ENCODE measurements at places on chromosomes 6 and 20.
A peak's percentile ranks its signal among the peaks of the same experiment; 100 is the strongest.

GRCh38 chr20:58833921-58834320 lies 16.8 kb downstream of the GNAS-AS1 start:
- DNase-seq: no peak

- DNase-seq: no peak
These were observed 166.0 kb downstream of the RFPL4B start for GRCh38 chr6:112513175-112513574.

- DNase-seq: no peak
These were observed 370.2 kb upstream of the EPHA7 start for GRCh38 chr6:93789532-93789931.

GRCh38 chr20:63118303-63119120 lies 97.4 kb downstream of the YTHDF1 start:
- no peak for DNase-seq

DNA sequence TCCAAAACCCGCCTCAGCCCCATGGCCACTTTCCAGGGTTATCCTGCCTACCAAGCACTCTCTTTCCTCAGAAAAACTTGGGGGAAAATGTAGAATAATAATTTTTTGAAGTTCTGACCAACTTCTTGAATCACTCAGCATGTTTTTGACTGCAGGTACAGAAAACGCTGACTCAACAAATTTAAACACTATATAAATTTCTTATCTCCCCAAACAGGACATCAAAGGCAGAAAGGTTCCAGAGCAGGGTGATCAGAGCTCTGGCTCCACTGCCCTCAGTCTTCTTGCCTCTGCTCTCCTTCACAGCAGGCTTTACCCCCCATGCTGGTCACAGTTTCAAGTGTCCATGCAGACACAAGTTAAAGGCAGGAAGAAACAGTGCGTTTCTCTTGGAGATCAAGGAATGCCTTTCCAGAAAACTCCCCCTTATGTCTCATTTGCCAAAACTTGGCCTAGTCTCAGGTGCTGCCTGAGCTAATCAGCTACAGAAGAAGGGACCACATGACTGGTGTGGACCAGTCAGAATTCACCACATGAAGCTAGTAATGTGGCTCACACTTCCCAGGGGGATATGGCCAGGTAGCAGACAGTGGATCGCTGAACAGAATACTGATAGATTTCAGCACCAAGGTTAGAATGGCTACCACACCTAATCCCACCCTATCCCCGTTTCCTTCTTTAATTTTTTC lies 24.4 kb upstream of the SLC17A3 start:
- DNase-seq: no peak

DNA sequence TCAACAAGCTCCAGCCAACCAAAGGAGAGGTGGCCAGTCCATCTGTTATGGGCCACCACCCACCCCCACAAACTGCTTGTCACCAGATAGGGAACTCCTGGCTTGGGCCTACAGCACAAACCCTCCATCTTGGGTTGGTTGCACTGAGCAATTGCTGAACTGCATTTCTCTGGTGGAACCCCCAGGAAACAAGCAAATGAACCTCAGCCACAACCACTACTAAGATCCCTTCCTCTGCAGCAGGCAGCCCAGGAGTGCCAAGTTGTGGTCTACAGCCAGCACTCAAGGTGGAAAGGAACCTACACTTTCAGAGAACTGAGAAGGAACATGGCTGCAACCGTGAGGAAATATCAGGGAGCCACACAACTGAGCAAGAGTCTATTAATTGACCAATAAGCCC lies 171.6 kb downstream of the TMEM200A start:
- DNase-seq: no peak

DNA sequence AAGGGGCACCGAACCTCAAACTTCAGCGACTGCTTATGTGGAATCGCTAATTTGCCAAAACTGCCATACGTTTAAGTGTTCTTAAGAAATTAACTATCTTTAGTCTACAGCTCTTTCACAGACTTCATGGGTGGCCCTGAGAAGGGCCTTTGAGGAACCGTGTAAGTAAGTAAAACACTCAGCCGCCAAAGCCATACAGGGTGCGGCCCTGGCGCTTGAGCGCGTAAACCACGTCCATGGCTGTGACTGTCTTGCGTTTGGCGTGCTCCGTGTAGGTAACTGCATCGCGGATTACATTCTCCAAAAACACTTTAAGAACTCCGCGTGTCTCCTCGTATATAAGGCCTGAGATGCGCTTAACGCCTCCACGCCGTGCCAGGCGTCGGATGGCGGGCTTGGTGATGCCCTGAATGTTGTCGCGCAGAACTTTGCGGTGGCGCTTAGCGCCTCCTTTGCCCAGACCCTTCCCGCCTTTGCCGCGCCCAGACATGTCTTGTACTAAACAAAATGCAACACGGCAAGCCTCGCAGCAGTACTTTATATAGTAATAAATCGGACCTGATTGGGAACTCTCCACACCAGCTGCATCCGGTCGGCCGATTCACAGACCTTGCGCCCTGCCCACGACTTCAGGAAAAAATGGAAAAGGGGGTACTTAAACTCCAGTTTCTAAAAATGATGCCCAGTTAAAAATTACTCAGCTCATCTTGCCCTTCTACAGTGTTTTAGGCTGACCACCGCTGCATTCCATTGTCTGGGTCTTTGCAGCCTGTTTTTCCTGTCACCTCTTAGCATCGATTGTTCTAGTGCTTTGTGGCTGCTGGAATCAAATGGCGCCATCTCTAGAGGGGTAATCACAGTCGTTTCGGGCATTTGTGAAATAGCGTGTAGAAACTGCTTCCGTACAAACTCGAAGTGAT lies 38.9 kb downstream of the OR2B2 start:
- peak; percentile 90 for DNase-seq

GRCh38 chr20:62596486-62596885 lies 45.8 kb upstream of the SLCO4A1 start:
- no peak for DNase-seq

GRCh38 chr6:38020593-38020992 lies 201.1 kb downstream of the ZFAND3 start:
- no peak for DNase-seq

DNA sequence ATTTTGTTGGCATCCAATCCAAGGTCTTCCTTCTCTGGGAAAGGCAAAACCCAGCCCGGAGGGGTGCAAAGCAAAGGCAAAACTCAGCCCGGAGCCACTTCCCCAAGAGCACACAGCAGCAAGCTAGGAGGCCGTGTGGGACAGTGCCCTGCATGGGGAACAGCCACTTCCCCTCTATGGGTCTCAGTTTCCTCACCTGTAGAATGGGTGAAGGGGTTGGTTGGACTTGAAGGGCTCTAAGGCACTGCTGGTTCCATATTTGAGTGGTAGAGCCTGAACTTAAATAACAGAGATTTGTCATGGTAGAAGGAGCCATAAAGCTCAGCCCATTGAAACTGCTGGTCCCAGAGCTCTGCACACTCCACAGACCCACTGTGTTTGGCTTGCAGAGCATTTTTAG lies 51.3 kb upstream of the CCDC167 start:
- no peak for DNase-seq

GRCh38 chr20:57435498-57436222 lies 44.5 kb downstream of the RBM38 start:
- peak; percentile 70 for DNase-seq

DNA sequence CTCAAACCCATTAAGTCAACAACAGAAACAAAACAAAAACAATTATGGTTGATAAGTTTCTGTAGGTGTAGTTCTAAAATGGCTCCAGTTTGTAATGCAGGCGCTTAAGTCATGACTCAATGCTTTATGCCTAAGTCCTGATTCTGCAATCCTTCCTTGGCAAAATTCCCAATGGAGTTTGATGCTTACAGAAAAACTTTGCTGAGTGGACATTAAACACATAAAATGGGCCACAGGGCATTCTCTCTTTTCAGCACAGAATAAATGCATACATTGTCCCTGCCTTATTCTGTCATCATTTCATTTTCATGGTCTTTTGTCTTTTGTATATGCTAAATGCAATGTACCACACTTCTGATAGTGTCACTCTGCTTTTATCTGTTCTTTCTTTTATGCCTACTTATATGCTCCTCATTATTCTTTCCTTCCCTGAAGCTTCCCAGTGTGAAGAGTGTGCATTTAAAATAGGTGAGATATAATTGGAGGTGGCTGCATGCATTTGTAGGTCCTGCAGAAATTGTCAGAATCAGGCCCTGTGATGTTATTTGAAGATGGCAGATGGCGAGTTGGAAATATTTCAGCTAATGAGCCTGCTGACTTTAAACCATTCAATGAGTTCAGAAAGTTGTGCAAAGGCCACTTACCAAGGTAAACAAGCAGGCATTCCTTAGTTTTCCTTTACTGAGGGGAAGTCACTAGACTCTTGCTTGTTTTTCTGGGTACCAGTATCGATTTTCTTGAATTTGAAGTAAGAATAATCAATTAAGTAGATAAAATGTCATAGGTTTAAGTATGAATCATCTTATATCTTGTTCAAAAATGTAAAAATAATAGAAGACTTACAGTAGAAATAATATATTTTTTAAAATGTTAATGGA lies 313.1 kb downstream of the TRDN start:
- no peak for DNase-seq

- peak; percentile 70 for DNase-seq
These were observed 23.5 kb upstream of the MAP3K7 start for GRCh38 chr6:90610301-90610750.

GRCh38 chr6:101386982-101387381 lies 6.5 kb upstream of the GRIK2 start:
- no peak for DNase-seq

DNA sequence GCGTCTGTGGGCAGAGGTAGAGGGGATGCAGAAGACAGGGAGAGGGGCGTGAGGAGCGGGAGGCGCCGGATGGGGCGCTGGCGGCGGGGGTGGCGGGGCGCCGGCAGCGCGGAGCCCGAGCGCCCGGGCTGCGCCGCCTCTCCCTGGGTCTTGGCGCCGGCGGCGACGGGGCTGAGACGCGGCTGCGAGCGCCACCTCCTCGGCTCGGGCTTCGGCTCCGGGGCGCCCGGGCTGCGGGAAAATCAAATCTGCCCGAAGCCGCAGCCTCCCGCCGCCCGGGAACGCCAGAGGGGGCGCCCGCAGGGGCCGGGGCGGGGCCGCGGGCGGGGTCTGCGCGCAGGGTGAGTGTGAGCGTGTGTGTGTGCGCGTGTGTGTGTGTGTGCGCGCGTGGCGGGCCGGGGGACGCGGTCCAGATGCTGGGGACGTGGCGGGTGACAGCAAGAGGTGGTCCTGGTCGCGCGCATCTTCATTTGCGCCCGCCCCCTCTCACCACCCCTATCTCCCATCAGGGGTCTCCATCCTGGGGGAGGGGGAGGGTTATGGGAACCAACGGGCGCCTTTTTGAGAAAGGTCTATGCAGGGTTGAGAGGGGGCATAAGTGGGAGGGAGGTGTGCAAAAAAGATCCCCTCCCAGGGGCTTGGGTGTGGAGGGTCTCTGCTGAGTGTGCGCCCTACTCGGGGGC lies 646 bp upstream of the CPNE5 start:
- peak; percentile 78 for DNase-seq
